ENCODE measurements at places on chromosomes 4 and X.
A peak's percentile ranks its signal among the peaks of the same experiment; 100 is the strongest.

DNA sequence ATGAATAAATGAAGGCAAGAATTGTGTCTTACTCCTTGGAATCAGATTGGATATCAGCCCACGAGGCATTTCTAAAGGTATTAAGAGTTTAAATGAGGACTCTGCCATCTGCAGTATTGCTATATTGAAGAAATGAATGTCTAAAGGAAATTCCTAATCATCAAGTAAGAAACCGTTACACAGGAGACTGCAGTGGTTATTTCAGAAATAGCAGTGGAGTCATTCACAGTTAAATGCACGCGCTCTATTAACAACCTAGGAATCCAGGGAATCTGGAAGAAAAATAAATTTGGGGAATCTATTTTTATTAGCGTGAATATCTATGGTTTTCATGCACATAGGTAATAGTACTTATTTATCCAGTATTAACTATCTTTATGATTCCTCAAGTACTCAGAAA lies 334.2 kb downstream of the TENM3 start:
- no peak for DNase-seq

GRCh38 chr4:5199912-5200311 lies 148.6 kb downstream of the STK32B start:
- DNase-seq = no peak

DNA sequence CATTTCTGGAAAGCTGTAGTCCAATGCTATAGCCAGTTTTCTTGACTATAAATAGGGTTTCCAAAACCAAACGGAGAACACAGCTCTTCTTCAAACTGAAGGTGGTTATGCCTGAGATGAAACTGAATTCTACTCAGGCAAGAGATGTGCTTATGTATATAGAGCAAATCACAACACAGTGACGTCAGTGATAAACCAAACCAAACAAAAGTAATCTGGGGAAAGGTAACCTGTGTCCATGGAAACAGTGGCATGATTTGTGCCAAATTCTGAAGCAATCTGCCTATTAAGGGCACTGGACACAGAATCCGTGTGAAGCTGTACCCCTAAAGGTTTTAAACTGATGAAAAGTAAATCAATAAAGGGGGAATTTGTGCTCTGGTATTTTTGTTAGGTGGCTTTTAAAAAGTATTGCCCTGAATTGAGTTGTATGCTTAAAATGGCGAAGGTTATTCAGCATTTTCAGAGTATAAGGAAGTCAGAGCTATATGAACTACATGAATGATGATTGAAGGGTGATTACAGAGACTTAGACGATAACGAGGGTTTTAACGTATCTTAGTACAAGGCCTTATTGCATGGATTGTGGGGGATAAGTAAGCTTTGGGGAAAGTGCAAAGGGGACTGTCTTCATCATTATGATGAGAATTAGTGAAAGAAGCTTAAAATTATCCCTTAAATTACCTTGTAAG lies 38.6 kb downstream of the NPY5R start:
- DNase-seq = no peak

- DNase-seq = peak; percentile 54
These were observed 137.0 kb downstream of the KCNIP4 start for GRCh38 chr4:21811565-21811964.

DNA sequence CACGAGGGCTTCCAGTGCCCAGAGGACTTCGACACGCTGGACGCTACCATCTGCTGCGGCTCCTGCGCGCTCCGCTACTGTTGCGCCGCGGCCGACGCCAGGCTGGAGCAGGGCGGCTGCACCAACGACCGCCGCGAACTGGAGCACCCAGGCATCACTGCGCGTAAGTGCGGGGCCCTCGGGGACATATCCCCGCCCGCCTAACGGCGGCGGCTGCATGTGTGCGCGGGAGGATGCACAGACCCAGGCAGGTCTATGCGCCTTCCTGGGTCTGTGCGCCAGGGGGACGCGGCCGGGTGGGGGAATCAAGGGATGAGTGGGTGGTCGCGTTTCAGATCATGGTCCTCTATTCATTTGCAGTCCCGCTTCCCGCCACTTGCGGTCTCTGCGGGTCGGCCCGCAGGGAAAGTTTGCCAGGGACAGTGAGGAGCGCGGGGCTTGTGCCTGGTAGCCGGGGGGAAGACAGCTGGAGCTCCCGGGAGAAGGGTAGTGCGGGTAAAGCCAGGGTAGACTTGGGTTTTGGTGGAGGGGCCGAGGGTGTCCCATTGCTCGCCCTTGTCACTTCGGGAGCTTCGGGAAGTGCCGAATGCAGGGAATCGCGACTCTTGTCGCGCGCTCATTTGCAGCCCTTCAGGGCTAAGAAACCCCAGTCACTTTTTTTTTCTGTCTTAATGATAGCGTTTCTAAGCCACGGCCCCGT lies 1.0 kb downstream of the SHISA3 start:
- DNase-seq = no peak

- DNase-seq = no peak
These were observed 16.4 kb downstream of the FAM193A start for GRCh38 chr4:2552806-2553205.

DNA sequence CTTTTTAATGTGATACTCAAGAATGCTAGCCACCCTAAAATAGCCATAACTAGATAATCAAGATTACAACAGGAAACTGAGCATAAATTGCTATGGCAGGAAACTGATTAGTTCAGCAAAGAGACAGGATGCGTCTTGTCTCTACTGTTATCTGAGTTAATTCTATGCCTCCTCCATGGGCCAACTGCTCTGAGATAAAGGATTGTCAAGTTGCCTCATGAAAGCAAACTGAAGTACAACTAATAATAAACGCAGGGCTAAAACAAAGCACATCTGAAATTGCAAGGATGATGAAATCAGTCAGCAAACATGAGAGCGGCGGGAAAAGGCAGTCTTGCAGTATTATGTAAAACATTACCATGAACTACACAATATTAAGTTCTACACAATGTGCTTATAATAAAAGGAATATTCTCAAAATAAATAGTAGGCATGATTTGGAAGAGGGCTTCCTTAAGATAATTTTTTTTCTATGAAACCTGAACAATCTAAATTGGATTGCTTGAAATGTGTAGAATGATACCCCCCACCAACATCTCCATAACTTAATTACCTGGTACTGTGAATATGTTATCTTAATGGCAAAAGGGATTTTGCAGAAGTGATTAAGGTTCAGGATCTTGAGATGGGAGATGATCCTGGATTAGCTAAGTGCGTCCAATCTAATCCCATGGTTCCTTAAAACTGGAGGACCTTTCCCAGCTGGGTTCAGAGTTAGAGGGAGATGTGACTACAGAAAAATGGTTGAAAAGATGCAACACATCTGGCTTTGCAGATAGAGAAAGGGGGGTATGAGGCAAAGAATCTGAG lies 65.9 kb downstream of the ANTXR2 start:
- no peak for DNase-seq
